ENCODE measurements at places on chromosomes 12 and 14.

DNA sequence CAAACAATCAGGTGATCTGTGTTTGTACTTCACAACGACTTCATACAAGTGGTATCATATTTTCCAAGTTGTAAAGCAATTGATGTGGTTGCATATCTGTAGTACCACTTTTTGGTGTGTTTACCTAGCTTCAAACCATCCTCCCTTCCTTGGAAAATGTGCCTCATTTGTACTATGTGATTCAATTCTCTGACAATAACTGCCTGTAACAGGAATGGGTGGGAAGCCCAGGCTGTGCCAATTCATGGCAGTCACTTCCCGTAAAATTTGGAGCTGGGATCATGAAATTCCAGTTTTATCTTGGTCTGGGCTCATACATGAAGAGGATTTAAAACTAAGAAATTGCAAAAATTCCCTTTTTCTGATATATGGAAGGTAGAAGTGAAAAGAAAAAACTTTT lies 250.1 kb downstream of the DIO2 start:
- DNase-seq, result no peak

DNA sequence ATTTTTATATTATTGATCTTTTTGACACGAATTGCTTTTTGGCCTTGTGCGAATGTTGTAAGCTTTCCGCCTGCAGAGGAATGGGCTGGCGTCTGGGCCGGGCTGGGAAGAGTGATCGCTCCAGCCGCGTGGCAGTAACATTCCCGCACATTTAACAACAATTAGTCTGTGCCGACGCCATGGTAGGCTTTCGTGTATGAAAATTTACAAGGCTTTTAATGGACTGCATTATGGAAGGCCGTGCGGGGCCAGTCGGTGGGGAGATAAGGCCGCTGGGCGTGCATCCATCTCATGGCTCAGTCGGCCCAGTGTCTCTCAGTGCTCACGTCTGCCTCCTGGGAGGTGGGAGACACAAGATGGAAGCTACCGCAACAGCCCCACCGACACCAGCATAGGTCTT lies 142.2 kb downstream of the PHETA1 start:
- DNase-seq, result no peak

- no peak for DNase-seq
These were observed 13.6 kb upstream of the TFCP2 start for GRCh38 chr12:51186465-51187085.

DNA sequence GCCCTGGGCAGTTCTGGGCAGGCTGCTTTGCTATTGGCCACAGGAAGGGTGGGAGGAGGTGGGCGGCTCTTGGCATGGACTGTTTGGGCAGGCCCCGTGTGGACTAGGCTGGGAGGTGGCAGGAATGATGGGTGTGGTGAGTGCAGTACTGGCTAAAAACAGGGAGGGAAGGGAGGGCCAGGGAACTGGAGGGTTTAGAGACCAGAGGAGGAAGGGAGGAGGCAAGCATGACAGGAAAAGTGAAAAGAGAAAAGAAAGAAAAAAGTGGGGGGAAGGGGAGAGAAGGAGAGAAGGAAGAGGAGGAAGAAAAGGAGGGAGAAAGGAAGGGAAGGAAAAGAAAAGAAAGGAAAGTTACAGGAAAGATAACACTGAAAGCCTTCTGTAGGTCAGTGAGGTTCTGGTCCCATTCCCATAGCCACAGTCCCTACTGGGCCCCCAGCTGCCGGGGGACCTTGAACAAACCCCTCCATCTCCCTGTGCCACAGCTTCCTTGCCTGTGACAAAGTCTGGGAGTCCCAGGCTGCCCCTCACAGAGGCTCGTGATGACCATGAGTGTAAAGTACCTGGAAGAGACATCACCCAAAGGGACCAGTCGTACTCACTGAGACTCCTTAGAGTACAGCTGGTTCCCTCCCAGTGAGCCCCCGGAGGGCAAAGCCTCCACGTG lies 1.1 kb upstream of the C14orf132 start:
- no peak for DNase-seq

GRCh38 chr12:124782132-124782531 lies 81.5 kb downstream of the SCARB1 start:
- DNase-seq, result no peak

GRCh38 chr12:55700255-55701018 lies 7.3 kb downstream of the ITGA7 start:
- DNase-seq, result no peak

GRCh38 chr12:12909228-12909994 lies 18.0 kb downstream of the GPRC5A start:
- no peak for DNase-seq

GRCh38 chr14:32977913-32978312 lies 39.2 kb downstream of the NPAS3 start:
- no peak for DNase-seq

- DNase-seq, result no peak
These were observed 5.8 kb downstream of the NDUFA12 start for GRCh38 chr12:94997726-94998125.

DNA sequence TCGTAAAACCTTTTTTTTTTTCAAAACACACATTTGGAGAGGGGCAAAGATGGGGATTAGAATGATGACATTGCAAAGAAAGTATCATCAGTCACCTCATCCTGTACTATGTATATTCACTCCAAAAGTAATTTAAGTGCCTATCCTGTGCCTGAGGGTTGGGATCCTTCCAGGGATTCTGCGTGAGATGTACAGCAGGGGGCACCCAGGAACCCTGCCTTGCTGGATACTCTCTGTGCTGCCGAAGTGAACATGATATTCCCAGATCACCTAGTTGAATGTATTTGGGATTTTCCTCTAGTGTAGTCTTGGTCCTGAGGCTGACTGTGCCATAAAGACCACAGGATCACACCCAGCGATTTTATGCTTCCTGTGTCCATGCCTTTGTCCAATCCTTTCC lies 372.7 kb downstream of the IPO8 start:
- no peak for DNase-seq

DNA sequence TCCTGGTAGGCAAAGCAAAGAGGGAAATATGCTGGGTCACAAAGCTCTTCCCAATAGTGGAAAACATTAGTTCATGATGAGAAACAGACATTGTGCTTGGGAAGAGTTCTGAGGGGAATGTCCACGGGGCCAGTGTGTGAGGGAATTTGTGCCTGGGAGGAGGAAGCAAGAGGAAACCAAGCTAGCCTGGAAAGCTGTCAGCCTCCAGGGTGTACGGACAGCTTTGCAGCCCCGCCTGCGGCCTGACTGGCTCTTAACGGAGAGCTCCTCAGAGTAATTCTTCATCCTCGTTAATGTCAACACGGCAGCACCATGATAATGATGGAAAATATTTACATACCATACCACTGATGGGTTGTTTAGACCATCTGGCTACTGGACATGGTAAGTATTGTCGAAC lies 32.4 kb downstream of the PITPNM2 start:
- no peak for DNase-seq

GRCh38 chr12:4939418-4940023 lies 29.8 kb downstream of the KCNA1 start:
- no peak for DNase-seq

DNA sequence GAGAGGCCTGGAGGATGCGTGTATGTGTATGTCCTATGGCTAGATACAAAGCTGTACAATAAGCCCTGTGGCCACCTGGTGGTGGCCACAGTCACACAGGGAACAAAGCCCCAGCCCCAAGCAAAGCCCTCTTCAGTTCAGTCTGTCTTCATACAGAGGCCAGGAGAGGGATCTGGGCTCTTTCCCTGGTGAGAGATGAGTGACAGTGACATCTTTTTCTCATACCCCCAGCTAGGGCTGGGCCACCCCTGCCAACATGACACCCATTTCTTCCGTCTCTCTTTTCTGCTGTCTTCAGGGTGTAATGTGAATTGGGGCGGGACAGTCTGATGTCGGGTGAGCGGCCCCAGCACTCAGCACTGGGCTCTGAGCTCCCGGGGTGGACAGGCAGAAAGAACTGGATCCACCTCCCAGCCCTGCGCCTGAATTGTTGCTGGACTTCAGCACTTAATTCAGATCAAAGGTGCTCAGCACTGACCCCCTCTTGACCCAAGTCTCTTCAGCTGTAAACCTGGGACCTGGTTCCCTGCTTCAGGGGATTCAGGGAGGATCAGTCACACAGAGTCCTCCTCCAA lies 59.8 kb downstream of the SERPINA3 start:
- DNase-seq, result no peak

- no peak for DNase-seq
These were observed 6.1 kb upstream of the KRT72 start for GRCh38 chr12:52607314-52607713.

DNA sequence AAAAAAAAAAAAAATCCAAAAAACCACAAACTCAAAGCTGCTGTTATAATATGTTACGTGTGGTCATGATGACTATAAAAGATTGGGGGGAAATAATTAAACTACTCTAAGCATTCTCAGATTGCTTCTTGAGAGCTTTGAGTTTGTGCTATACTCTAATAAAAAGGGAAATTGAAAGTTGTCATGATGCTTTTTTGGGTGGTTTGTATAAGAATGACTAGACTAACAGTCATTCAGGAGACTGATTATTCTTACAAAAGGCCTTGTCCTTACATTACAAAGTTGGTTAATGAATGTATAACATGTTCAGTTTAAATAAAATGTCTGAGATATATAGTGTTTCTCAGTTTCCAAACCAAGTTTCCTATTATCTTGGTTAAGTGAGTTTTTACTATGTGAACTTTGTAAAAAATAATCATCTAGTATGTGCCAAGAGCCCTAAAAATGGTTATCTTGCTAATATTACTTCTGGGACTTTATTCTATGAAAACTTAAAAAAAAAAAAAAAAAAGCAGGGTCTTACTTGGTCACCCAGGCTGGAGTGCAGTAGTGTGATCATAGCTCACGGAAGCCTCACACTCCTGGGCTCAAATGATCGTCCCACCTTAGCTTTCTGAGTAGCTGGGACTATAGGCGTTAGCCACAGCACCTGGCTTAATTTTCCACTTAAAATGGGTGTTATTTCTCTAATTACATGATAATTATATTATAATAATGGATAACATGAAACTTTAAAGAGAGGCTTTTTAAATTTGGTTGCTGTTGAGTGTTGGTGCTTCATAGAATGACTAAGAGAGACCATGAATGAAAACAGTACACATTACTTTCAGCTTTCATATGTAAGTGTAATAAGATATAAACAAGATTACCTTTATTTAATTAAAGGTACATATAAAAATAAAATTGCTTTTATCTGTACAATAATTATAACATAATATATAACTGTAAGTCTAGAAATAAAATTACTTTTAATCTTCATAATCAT lies 459.6 kb upstream of the RGS6 start:
- DNase-seq, result no peak

DNA sequence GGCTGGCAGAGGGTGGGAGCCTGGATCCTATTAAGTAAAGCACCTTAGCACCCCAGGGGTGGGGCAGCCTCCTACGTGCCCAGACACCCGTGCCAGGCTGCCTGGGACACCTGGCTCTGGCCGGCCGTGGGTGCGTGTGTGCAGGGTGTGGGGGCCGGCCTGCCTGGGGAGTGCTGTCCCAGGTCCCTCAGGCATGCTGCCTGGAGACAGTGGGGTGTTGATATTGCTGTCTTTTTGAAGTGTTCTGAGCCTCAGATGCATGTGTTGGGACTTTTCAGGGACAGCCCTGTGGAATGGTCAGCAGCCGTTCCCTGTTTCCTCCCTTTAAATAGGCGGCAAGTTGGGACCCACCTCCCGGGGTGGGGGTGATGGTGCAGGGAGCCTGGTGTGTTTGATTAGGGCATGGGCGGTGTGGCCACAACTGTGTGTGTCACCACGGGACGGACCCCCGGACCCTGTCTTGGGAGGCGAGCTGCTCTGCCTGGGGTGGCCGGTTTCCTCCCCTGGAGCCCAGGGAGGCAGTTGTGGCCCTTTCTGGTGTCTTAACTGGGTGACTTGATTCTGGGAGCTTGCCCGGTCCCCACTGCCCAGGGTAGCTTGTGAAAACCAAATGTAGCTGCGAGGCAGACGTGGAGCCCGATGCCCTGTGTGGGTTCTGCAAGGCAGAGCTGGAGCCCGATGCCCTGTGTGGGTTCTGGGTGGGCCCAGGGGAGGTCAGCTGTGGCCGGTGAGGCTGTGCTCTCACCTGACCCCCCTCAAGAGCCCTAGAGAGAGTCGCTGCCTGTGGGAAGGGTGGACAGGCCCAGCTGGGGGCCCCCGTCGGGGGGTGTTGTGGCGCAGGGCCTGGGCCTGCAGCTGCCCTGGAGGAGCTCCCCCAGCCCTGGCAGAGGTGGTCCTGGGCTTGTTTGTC lies 8.2 kb downstream of the ULK1 start:
- DNase-seq, result no peak

DNA sequence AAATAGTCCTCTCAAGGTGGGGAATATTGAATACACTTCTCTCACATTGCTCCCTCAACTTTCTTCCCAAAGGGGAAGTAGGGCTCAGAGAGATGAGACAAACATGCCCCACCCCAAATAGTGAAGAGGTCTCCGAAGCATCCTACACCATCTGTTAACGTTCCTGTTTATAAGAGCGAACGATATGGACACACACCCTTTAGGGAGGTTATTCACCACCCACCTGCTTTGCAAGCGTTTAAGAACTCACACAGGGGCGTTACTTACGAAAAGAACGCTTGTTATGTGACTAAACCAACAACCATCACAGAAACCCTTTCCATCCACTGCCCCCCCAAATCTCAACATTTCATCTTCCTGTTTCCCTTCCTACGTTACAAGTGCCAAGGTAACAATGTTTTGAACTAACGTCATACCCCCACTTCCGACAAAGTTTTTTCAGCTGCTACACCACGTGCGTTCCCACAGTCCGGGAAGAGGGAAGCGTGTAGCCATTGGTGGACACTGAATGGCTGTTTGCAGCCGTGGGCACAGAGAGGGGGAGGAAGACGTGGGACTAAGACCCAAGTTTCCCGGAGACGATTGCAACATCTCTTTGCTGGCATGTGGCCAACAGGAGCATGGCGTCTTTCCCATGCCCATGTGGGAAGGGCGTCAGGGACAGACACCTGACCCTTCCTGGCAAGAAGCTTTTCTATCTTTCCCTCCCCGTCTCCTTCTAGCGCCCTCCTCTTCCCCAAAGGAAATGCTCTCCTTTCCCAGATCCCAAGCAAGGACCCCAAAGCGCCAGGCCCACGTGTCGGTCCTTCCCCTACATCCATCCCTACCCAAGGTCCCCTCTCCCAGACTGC lies 1.2 kb downstream of the YBX3 start:
- peak; percentile 58 for DNase-seq

GRCh38 chr12:37543131-37543965 lies 773.2 kb upstream of the ALG10B start:
- DNase-seq, result no peak

DNA sequence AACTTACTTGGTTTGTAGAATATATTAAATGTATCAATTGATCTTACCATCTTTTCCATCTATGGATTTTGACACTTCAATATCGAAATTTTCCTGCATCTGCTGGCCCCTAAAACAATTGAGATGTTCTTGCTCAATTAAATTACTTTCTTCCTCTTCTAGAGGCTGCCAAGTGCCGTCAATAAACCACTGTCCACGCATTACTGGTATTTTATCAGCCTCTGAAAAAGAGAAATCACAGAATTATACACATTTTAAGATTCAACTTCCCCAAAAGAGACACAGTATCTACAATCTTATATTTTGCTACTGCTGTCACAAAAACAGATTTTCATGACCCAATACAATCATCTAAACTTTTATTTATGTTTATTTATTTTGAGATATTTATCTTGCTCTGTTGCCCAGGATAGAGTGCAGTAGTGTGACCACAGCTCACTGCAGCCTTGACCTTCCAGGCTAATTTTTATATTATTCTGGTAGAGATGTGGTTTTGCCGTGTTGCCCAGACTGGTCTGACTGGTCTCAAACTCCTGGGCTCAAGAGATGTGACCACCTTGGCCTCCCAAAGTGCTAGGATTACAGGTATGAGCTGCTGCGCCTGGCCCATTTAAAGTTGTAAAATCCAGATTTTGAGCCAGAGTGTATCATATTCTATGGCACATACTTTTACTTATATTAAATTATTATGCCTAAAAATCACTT lies 49.3 kb downstream of the DDHD1 start:
- DNase-seq, result no peak

GRCh38 chr12:51886021-51886710 lies 1.7 kb upstream of the ANKRD33 start:
- DNase-seq, result no peak

Measured in hematopoietic multipotent progenitor cell treated with erythropoietin and hydrocortisone succinate and interleukin-3 and kit ligand, for 15 days (in vitro differentiated cells).